ENCODE measurements at places on chromosomes 5 and 9.

GRCh38 chr9:86547571-86547970, 193.4 kb upstream of the TUT7 start:
- no peak for DNase-seq

DNA sequence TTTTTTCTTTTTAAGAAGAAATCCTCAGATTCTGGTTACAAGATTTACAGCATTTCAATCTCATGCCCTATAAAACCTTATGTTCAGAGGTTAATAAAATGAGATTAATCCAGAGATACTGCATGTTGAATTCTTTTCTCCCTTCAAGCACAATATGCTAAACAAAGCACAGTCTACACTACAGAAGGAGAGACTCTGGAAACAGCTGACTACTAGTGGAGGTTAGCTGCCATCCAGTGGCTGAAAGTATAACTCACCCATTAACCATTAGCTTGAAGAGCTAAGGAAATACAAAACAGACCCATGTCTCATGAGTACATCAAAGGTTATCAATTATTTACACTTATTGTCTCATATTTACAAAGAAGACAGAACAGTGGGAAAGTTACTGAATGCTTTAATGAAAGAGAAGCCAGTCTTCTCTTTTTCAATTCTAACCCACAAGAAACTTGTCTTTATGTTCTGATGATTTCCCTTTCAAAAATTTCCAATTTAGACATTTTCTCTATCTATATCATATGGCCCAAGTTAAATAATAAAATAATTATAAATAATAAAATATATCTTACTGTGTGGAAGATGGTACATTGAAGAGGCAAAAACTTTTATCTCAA, 12.7 kb upstream of the DNAH5 start:
- DNase-seq: peak; percentile 65

- no peak for DNase-seq
Observed at GRCh38 chr9:91496351-91496750, 72.7 kb upstream of the NFIL3 start.

- DNase-seq: no peak
Observed at GRCh38 chr9:112831969-112832368, 58.7 kb downstream of the SLC46A2 start.

DNA sequence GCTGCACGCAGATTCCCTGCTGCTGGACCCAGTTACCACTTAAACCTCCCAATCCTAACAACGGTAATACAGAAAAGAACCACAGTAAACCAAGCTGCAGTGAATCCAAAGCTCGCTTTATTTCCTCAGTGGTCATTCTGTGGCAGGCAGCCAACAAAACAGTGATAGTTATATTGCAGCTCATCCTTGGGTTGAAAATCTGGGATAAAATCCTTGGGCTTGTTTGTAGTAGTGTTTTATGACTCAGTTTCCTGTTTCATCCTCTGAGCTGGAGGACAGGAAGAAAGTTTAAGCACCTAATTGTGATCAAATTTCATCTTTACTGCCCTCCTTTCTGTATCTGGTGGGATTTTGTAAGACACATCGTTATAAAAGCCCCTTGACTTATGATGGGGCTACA, 31.4 kb downstream of the HMGCR start:
- DNase-seq: peak; percentile 41

DNA sequence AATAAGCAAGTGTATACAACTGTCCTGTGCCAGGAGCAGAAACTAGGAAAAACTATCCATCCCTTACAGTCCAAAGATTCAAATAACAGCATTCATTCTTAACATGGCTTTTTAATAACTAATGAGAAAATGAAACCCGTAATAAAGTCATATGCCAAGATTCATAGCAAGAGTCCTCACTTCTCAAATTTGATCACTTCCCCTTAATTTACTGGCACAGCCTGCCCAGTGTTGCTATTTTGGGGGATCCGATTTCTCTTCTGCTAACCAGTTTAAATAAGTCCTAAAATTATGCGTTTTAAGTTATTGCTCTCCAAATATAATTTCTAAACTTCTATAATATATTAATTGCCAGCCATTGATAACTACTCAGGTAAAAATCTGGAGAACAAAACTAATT, 177.0 kb upstream of the PTGER4 start:
- DNase-seq: no peak

DNA sequence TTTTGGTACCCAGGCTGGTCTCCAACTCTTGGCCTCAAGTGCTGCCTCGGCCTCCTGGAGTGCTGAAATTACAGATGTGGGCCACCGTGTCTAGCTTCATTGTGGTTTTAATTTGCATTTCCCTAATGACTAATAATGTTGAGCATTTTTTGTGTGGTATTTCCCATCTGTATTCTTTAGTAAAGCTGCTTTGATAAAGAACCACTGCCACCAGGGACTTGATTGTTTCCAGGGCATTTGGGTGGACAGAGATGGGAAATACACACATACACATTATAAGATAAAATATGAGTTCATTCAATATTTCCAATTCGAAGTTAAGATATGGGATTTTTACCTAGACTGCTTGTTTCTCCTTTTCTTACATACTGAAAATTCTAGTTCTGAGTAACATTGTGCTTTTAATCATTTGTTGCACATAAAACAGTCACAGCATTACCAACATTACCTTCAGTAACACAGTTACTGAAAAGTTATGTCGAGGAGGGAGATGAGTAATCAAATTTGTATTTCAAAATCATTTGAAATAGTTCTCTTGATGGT, 28.9 kb downstream of the HABP4 start:
- DNase-seq: peak; percentile 33

DNA sequence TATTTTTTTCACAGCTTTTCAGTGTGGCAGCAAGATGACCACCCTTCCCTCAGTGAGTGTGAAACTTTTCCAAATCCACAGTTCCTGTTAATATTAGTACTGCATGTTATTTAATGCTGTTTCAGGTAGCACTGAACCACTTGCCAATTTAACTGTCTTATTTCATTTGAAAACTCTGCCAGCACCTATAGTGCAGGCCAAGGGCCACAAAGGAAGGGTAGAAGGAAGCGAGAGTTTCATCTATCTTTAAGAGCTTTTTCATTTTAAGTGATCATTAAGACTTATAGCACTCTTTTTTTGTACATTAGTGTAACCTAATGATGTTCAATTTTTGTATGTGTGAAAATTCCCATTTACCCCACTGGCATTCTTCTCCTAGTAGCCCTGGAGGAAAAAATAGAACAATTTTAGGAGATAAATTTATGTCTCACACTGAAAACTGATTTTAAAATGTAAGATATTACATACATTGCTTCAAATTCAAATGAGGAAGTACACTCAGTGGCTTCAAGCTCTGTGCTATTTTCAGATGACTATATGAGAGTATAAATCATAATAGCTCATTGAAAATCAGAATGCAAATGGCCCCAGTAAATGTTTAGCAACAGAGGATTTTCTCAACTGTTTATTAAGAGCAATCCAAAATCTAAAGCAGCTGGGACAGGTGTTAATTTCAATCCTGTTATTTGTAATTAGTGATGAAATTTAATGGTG, 820.5 kb downstream of the PTPRD start:
- DNase-seq: no peak

GRCh38 chr5:161058781-161059180, 206.8 kb upstream of the ATP10B start:
- no peak for DNase-seq

DNA sequence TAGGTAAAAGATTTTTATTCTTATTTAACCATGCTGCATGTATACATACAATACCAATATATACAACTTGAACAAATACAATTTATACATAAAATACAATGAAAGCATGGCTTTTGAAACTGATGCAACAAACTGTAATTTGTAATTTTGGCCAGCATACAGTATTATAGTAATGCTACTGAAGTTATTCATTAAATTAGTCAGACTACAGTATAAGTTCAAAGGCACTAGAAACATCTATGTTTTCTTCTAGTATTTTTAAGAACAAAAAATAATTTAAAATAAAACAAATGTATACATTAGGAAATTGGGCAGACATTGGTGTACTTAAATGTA, 18.8 kb downstream of the IL4 start:
- no peak for DNase-seq

DNA sequence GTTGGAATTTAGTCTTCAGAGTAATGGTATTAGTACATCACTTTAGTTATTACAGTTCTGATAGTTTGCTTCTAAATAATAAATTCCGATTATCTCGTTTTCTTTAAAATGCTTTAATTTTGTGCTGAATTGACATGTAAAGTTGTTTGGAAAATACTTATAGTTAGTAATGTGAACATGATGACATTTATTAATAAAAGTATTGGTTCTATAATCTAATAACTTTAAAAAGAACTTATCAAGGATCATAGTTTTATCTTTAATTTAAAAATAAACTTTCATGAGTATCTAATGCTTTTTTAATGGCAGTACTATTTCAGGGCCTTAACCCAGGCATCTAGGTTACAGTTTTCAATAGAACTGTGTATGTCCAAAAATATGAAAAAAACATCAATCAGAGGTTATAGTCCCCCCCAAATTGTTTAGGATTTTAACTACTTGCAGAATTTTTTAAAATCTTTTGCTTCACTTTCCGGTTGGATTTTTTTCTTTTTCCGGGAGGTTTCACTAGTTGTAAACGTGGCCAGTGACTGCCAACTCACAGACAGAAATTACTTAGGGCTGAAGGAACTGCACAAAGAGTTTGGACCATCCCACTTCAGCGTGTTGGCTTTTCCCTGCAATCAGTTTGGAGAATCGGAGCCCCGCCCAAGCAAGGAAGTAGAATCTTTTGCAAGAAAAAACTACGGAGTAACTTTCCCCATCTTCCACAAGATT, 680 bp downstream of the GPX8 start:
- DNase-seq: peak; percentile 98

- DNase-seq: no peak
Observed at GRCh38 chr9:80954521-80954920, 734.8 kb downstream of the TLE1 start.

- DNase-seq: peak; percentile 78
Observed at GRCh38 chr5:56608217-56608925, 207.0 kb upstream of the MAP3K1 start.

- no peak for DNase-seq
Observed at GRCh38 chr9:85995599-85995998, 54.7 kb downstream of the NAA35 start.

DNA sequence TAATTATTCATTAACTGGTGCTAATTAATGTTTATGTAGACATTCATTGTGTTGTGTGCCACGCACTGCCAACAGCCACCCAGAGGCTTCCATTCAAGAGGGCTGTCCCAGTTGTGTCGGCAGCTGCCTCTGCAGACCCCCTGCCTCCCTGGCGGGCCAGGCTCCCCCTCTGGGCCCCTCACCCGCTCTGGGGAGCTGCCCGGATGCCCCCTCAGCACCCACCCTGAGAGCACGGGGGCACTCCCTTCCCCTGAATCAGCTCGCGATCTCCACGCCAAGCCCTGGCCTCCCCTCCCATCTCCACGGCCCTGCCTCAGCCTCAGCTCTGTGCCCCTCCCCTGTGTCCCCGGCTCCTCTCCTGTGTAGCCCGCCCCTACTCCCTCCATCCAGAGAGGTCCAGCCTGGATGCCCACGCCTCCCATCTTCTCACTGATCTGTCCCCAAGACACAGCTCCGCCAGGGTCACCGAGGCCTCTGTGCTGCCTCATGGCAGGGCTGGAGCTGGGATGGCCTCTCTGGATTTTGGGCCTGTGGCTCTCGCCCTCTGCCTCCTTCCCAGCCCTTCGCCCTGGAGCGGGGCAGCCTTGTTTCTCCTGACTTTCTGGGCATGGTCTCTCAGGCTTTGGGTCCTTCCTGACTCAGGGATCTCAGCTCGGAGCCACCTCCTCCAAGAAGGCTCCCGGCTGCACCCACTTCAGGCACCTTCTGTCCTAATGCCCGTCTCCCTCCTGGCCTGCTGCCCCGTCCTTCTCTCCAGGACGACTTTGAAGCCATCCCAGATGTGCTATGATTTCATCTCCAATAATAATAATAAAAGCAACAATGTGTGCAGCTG, 16.0 kb upstream of the SLC9A3 start:
- DNase-seq: no peak

GRCh38 chr9:134526584-134527477, 114.8 kb upstream of the COL5A1 start:
- DNase-seq: no peak

GRCh38 chr5:14882658-14883580, 11.3 kb upstream of the ANKH start:
- DNase-seq: no peak

DNA sequence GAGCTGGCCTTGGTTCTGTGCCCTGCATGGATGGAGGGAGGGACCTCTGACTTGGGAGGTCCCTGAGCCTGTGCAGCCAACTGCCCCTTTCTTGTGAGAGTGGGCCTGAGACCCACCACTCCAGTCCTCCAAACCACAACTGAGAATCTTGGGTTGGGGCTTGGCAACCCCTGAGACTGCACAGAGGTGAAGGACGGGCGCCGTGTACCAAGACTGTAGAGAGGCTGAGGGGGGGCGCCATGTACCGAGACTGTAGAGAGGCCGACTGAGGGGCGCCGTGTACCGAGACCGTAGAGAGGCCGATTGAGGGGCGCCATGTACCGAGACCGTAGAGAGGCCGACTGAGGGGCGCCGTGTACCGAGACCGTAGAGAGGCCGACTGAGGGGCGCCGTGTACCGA, 59.3 kb upstream of the CACNA1B start:
- no peak for DNase-seq

- DNase-seq: no peak
Observed at GRCh38 chr5:157592594-157592993, 17.0 kb upstream of the ADAM19 start.

GRCh38 chr9:112194969-112195431, 19.9 kb upstream of the SUSD1 start:
- DNase-seq: no peak

DNA sequence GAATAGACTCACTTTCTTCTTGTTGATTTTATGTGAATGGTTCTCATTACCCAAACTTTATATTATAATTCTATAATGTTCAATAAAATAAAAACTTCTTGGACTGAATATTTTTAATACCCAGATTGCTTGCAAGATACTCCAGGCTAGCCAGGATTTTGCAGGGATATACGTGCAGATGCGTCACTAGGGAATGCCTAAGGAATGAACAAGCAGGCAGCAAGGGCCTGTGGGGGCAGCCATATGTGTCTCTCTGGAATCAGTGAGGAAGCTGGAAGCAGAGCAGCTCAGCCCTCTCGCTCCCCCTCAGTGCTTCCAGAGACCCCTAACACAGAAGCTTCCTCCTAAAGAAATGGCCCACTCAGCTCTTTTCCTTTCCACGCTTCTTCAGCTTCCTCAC, 457.4 kb downstream of the CCDC171 start:
- peak; percentile 64 for DNase-seq

DNA sequence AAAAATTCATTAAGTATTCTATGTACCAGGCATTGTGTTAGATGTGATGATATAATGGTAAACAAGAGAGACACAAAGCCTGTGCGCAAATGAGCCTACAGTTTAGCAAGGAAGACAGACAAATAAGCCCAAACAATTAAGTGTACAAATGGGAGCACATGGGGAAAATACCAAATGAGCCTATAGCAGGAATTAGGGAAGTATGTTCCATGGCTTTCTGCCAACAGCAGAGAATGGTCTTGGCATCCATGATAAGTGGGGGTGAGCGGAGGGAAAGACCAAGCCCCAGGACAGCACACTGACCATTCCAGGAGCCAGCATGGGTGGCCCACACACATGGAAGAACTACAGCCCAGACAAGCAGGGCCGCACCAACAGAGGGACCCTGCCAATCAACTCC, 369.7 kb downstream of the DEPDC1B start:
- DNase-seq: no peak
